ENCODE measurements at places on chromosomes 13 and 19. TPM values are rescaled to one million over a fixed set of nuclear protein-coding genes. Genes with fewer than 3 reads are reported as not detected.

The ZNF565 gene
- 4.5 TPM for total RNA-seq

The SELENOW gene
- total RNA-seq: 66.8 TPM

The SIGLEC10 gene
- total RNA-seq: not detected

The TEX29 gene
- not detected for total RNA-seq

The ZNF506 gene
- total RNA-seq: 29.6 TPM

The KCNN4 gene
- 30.4 TPM for total RNA-seq

The TSSK6 gene
- 4.7 TPM for total RNA-seq

The ATP4B gene
- total RNA-seq: not detected

The LHB gene
- total RNA-seq: not detected

The FAM124A gene
- 0.12 TPM for total RNA-seq

The CATSPERD gene
- not detected for total RNA-seq

The PIAS4 gene
- 28.1 TPM for total RNA-seq

The KIR3DL2 gene
- total RNA-seq: 0.55 TPM

The PTGIR gene
- total RNA-seq: 12.5 TPM

The CGB3 gene
- total RNA-seq: not detected

The ZNF865 gene
- 16.1 TPM for total RNA-seq

The CCL25 gene
- total RNA-seq: 4.5 TPM
